Muscle of leg (tissue), 16 donors: ENCODE measurements at places on chromosomes 12 and 14. TPM values are rescaled to one million over a fixed set of nuclear protein-coding genes. Genes with fewer than 3 reads are reported as not detected.

DNA sequence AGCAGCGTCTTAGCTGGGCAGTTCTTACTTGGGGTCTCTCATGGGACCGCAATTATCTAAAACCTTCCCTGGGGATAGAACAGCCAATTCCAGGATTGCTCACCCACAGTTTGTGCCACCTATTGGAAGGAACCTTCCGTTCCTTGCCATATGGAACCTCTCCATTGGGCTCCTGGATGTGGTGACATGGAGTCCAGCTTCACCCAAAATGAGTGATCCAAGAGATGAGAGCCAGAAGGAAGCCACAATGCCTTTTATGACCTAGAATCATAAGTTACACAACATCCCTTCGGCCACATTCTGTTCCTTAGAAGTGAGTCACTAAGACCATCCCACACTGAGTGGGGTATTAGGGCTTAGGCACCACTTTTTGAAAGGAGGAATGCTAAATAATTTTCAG lies 164.4 kb downstream of the FBXL14 start:
- no peak overlapping the region for H3K27ac ChIP-seq
- no peak for DNase-seq
- H3K36me3 ChIP-seq: no peaks in the 10 kb centered on the region

- no peak overlapping the region for H3K4me3 ChIP-seq
- no peaks in the 10 kb centered on the region for H3K36me3 ChIP-seq
- peaks cover 7% of the 10 kb centered on the region for H3K4me1 ChIP-seq
- no peak overlapping the region for H3K27ac ChIP-seq
These were observed 6.8 kb upstream of the BEGAIN start for GRCh38 chr14:100593751-100594624.

CMA1 gene
- total RNA-seq: 0.13 TPM

DNA sequence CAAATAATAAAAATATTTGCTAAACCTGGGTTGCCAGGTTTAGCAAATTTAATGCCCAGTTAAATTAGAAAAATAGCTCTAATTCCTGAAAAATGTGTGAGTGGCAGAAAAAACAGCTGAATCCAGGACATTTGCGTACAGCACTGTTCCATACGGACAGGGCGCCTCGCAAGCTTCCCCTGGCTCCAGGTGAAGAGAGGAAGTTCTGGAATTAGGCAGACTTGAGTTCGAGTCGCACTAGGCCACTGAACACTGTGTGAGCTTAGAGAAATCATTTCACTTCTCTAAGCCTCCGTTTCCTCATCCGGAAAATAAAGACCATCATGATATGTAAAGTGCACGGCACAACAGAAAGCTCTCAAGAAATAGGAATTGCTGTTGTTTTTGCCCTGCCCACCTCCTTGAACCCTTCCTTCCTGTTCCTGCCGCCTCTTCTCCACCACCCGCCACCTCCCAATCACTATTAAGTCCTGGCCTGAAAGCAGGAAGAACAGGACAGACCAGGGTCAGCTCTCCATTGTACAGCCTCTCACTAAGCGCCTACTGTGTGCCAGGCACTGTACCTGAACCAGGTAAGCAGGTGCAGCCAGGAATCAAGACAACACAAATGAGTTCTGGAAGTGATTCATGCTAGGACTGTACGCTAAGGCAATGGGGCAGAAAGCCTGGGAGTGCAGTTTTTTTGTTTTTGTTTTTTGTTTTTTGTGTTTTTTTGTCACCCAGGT lies 763 bp upstream of the PHETA1 start:
- H3K4me3 ChIP-seq: peak overlapping the region; percentile 80
- H3K36me3 ChIP-seq: peaks cover 10% of the 10 kb centered on the region
- H3K4me1 ChIP-seq: peaks cover 21% of the 10 kb centered on the region
- no peak for DNase-seq
- no peaks in the 10 kb centered on the region for H3K27me3 ChIP-seq

- H3K4me1 ChIP-seq: no peaks in the 10 kb centered on the region
- H3K27me3 ChIP-seq: no peaks in the 10 kb centered on the region
- no peak overlapping the region for H3K4me3 ChIP-seq
- no peak for DNase-seq
- no peaks in the 10 kb centered on the region for H3K36me3 ChIP-seq
These were observed 104.1 kb downstream of the ATXN7L3B start for GRCh38 chr12:74641694-74642093.

DNA sequence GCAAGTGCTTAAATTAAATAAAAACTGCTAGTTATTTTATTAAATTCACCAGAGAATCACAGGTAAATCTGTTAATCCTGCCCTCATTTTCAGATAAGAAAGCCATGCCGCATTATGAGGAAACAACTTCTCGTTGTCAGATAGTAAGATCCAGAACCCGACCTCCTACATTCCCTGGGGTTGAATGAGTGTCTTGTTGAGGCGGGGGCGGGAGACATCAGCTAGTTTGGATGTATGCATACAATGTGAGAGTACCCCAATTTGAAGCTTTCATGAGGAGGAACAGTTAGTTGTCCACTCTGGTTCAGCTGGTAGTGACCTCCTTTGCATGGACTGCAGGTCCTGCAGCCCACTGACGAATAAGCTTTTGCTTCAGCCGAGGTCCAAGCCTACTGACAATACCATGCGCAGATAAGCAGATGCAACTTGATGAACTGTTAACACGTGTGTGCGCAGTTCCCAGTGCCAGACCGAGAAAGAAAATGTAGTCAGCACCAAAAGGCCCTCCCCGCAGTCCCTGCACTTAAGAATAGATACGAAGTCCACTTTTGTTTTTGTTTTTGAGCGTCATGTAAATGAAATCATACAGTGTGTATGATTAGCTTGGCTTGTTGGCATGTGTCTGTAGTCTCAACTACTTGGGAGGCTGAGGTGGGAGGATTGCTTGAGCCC lies 34.9 kb downstream of the EVL start:
- no peaks in the 10 kb centered on the region for H3K27me3 ChIP-seq
- H3K36me3 ChIP-seq: peaks cover 20% of the 10 kb centered on the region
- no peak overlapping the region for H3K27ac ChIP-seq
- no peak for DNase-seq

PROX2 gene
- not detected for total RNA-seq

DNA sequence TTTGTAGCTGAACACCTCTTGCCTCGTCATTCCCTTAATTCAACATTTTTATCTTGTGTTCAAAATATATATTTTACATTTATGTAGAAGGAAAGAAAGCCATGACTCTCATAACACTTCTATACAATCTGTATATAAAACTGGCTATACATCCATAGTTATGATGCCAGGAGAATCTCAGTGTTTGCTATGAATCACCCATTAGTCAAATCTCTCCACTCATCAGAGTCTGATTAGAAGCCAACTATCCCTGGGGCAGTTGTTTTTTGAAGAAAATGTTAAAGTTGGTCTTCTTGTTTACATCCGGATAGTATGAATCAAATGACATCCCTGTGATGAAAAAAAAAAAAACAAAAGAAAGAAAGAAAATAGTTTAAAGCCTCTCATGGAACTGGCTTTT lies 503.9 kb downstream of the NELL2 start:
- no peak overlapping the region for H3K27ac ChIP-seq
- no peak overlapping the region for H3K4me3 ChIP-seq
- no peaks in the 10 kb centered on the region for H3K27me3 ChIP-seq
- H3K4me1 ChIP-seq: no peaks in the 10 kb centered on the region
- no peaks in the 10 kb centered on the region for H3K36me3 ChIP-seq
- DNase-seq: no peak

GRCh38 chr14:65359503-65359902 lies 53.0 kb upstream of the FUT8 start:
- H3K27ac ChIP-seq: no peak overlapping the region
- no peaks in the 10 kb centered on the region for H3K4me1 ChIP-seq
- H3K27me3 ChIP-seq: no peaks in the 10 kb centered on the region
- no peaks in the 10 kb centered on the region for H3K36me3 ChIP-seq
- H3K4me3 ChIP-seq: no peak overlapping the region

GRCh38 chr12:6193853-6194815 lies 6.1 kb upstream of the CD9 start:
- H3K27ac ChIP-seq: no peak overlapping the region
- H3K4me1 ChIP-seq: peaks cover 12% of the 10 kb centered on the region
- no peak overlapping the region for H3K4me3 ChIP-seq

DNA sequence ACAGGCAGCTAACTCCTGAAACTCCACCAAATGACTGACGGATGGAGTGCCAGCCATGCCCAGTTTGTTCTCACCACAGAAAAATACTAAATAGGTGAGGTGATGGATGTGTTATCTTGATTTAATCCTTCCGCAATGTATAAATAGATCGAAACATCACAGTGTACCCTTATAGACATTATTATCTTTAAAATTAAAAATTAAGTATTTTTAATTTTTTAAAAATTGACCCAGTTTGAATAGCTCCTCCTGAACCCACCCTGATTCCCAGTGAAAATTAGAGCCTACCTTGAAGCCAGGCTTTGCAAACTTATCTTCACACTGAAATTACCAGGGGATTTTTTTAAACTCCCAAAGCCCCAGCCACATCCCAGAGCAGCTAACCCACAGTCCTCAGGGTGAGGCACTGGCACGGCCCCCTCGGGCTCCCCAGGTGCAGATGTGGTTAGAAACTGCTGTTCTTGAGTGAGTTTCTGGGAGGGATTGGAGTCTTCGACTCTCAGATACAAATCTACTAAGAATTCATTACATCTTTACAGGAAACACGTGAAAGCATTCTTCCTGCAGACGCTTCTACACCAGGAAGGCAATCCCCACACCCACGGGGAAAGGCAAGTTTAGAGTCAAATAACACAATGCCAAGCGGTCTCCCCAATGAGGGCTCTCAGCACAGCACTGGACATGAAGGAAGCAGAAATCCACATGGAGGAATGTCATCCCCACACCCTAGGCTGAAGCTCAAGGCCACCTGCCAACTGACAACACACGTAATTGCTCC lies 126.4 kb downstream of the RIMBP2 start:
- H3K4me1 ChIP-seq: no peaks in the 10 kb centered on the region
- no peak overlapping the region for H3K4me3 ChIP-seq
- no peaks in the 10 kb centered on the region for H3K36me3 ChIP-seq
- no peak for DNase-seq
- H3K27ac ChIP-seq: no peak overlapping the region

DNA sequence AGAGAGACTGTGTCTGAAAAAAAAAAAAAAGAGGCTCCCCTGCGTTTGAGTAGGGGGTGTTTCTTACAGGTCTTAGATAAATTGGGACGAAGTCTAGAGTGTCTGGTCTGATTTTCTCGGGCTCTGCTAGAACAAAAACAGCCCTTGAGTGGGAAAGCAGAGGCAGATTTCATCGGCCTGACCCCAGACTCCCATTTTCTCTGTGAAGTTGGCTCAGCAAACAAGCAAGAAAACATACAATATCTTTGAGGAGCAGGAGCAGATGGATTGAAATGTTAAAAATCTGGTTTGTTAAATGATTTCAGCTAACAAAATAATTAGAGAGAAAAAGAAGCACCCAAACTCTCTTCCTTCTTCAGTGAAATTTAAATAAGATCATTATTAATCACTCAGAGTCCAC lies 44.1 kb downstream of the DERA start:
- H3K4me3 ChIP-seq: no peak overlapping the region
- no peaks in the 10 kb centered on the region for H3K36me3 ChIP-seq
- no peak for DNase-seq

DNA sequence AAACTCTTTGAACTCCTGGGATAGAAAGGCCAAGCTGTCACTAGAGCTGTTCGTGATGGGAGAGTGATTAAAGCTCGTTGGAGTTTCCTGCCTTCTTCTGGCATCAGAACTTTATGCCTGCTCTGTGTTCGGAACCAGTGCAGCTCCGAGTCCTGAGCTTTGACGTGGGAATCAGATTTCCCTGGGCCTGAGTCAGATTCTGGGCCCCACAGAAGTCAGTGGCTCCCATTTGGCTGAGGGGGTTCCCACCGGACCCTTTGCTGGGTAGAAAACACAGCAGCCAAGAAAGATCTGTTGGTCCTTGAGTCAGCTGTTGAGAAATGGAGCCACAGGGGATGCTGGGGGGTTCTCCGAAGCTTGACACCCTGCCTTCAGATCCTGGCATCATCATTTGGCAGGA lies 238.0 kb downstream of the CHST11 start:
- H3K36me3 ChIP-seq: no peaks in the 10 kb centered on the region
- no peak overlapping the region for H3K27ac ChIP-seq
- H3K4me3 ChIP-seq: no peak overlapping the region
- H3K4me1 ChIP-seq: peaks cover 9% of the 10 kb centered on the region
- no peaks in the 10 kb centered on the region for H3K27me3 ChIP-seq

NR1H4 gene
- total RNA-seq: 0.04 TPM

- no peaks in the 10 kb centered on the region for H3K4me1 ChIP-seq
- no peak for DNase-seq
- no peak overlapping the region for H3K27ac ChIP-seq
- no peaks in the 10 kb centered on the region for H3K27me3 ChIP-seq
These were observed 19.0 kb upstream of the KRAS start for GRCh38 chr12:25269701-25270100.

- no peaks in the 10 kb centered on the region for H3K4me1 ChIP-seq
- H3K27me3 ChIP-seq: no peaks in the 10 kb centered on the region
- no peak overlapping the region for H3K4me3 ChIP-seq
- H3K36me3 ChIP-seq: no peaks in the 10 kb centered on the region
These were observed 84.9 kb downstream of the DUSP6 start for GRCh38 chr12:89267404-89267803.

GPRC5D gene
- not detected for total RNA-seq

TMTC1 gene
- 34.7 TPM for total RNA-seq

DNA sequence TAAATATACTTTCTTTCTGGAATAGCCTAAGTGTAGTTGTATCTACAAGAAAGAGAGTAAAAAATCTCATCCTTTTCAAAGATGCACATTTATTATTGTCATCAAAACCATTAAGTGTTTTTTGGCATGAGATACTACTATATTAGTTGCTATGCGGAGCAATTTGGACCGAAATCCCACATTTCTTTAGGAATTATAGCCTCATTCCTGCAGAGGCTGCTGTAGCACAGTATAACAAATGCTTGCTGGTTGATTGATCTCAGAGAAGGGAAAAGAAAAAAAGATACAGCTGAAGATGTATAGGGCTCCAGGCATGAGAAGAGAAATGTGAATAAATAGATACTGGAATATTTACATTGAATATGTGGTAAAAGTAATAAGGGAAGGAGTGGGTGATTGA lies 36.0 kb downstream of the RHOJ start:
- H3K27me3 ChIP-seq: no peaks in the 10 kb centered on the region
- H3K36me3 ChIP-seq: peaks cover 6% of the 10 kb centered on the region
- H3K4me1 ChIP-seq: no peaks in the 10 kb centered on the region
- DNase-seq: peak; percentile 85
- H3K4me3 ChIP-seq: no peak overlapping the region

- H3K27ac ChIP-seq: no peak overlapping the region
- no peak overlapping the region for H3K4me3 ChIP-seq
- no peaks in the 10 kb centered on the region for H3K27me3 ChIP-seq
- peak; percentile 57 for DNase-seq
- no peaks in the 10 kb centered on the region for H3K36me3 ChIP-seq
- H3K4me1 ChIP-seq: no peaks in the 10 kb centered on the region
These were observed 133.2 kb downstream of the SLC35F4 start for GRCh38 chr14:57732463-57733285.

DNA sequence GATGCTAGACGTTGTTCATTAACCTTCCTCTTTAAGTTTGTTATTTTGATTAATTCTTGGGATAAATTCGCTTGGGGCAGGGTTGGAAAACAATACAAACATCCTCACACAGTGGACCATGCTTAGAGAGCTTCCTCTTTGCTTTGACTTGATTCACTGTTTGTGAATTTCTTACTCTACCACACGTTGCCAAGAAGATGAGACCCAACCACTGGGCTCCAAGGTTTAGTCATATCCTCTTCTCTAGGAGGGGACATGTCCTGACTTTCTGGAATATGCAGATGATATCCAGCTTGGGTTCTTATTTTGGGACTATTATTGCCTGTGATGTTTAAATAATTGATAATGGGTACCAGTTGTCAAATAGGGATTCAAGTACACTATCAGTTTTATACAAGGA lies 428.2 kb downstream of the ATP23 start:
- H3K36me3 ChIP-seq: no peaks in the 10 kb centered on the region
- DNase-seq: no peak
- H3K4me1 ChIP-seq: no peaks in the 10 kb centered on the region
- no peaks in the 10 kb centered on the region for H3K27me3 ChIP-seq
- H3K4me3 ChIP-seq: no peak overlapping the region
